ENCODE measurements at places on chromosomes 6 and 20.

GRCh38 chr6:56866917-56867522 lies 87.9 kb upstream of the BEND6 start:
- no peak for DNase-seq

- DNase-seq: no peak
These were observed 421.4 kb upstream of the RUNX2 start for GRCh38 chr6:44906761-44907160.

DNA sequence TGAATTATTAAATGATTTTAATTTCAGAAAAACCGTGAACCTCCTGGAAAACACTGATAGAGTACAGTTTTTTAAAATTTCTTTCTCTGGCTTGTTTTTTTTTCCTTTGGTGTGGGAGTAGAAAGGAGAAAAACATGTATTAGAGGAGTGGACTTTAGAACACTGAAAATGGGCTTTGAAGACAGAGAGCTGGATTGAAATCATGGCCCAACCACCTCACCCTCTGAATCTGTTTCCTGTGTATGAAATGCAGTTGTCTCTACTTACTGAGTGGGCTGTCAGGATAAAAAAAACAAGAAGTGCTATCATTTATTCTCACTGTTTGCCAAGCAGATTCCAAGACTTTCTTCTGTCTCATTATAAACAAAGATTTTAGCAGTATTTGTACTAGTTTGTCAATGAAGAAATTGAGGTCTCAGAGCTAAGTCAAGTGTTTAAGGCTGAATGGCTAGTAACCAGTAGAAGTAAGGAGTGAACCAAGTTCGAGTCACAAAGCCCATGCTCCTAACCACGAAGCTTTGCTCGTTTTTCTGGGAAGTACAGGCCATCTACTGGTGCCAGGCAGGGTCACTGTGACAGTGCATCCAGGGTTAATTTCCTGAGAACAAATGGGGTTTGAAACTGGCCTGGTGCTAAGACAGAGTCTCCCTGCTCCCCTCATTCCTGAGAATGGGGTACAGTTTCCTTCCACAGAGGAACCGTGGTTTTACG lies 256.4 kb downstream of the TMEM242 start:
- peak; percentile 36 for DNase-seq

DNA sequence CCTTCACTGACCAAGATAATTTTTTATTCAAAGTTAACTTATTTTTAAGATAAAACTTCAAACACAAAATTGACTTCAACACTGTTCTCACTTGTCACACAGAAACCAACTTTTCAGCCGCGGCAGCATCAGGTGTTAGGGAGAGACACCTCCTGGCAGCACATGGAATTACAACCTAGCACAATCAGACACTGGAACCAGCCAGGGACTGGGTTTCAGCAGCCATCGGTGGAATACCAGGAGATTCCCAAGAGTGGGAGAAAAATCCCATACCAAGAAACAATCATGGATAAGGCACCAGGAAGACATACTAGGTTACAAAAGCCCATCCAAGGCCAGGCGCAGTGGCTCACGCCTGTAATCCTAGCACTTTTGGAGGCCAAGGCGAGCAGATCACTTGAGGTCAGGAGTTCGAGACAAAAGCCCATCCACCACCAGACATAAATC lies 70.0 kb downstream of the SNX5 start:
- peak; percentile 85 for DNase-seq

DNA sequence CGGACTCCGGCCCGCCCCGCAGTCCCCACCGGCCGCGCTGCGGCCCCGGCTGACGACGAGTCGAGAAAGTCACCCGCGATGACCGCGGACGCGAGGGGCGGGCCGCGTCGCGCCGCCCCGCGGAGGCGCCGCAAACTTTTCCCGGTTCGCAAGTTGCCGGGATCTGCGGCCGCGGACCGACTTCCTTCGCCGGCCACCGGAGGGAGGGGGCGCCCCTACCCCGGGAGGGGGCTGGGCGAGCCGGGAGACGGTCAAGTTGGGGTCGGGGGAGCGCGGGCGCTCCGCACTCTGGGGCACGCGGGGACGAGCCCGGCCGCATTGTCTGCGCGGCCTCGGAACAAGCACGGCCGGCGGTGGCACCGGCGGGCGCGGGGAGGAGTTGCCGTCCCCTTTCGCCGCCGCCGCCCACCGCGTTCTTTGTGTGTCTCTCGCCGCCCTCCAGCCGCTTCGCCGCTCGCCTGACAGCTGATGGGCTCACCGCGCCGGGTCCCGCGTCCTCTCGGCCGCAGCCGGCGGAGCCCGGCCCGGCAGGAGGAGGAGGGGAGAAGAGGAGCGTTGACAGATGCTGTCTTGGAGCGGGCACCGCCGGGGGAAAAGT lies 131.6 kb downstream of the OGFRL1 start:
- peak; percentile 25 for DNase-seq

- DNase-seq: peak; percentile 60
These were observed 568 bp downstream of the PREP start for GRCh38 chr6:105402090-105402938.

- no peak for DNase-seq
These were observed 238.2 kb downstream of the SYNE1 start for GRCh38 chr6:152398993-152399392.

DNA sequence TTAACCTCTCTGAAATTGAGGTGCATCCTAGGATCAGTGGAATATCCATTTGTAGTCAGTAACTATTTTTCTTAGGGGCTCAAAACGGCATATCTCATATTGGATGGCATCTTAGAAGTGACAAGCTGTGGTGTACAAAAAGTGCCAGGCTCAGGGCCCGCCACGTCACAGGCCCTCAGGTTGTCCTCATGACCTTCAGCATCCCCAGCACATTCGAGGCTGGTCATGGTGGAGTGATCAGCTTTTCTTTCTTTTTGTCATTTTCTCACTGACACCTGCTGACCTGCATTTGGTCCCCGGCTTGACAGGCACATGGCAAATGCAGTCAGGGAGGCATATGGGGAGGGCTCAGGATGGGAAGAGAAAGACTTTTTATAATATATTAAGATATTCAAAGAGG lies 7.1 kb upstream of the E2F1 start:
- no peak for DNase-seq

DNA sequence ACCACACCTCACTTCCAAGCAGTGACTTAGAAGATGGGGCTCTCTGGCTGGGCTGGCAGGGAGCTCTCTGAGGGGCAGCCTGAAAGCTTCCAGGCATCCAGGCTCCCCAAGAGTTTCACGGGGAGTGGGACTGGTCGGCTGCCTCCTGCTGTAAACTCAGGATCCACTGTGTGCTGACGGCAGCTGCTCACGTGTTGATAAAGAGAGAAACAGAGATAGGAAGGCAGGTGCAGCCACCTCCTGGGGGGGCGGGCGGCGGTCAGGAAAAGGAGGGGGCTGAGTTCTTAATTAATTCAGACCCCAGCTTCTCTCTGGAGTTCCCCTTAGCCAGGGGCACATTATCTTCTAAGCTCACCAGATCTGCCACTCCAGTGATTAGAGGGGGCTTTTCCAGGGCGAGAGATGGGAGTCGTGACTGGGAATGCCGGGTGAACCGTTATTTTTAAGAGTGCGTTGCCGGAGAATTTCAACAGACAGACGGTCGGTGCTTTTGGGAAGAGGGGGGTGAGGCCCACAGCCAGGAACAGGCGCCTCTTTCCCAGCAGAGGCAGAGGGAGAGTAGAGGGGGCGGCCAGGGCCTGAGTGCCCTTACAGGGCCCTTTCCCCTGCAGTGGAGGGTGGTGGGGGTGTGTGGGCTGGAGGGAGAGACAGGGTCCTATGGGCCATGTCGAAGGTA lies 70.9 kb downstream of the CD40 start:
- no peak for DNase-seq

DNA sequence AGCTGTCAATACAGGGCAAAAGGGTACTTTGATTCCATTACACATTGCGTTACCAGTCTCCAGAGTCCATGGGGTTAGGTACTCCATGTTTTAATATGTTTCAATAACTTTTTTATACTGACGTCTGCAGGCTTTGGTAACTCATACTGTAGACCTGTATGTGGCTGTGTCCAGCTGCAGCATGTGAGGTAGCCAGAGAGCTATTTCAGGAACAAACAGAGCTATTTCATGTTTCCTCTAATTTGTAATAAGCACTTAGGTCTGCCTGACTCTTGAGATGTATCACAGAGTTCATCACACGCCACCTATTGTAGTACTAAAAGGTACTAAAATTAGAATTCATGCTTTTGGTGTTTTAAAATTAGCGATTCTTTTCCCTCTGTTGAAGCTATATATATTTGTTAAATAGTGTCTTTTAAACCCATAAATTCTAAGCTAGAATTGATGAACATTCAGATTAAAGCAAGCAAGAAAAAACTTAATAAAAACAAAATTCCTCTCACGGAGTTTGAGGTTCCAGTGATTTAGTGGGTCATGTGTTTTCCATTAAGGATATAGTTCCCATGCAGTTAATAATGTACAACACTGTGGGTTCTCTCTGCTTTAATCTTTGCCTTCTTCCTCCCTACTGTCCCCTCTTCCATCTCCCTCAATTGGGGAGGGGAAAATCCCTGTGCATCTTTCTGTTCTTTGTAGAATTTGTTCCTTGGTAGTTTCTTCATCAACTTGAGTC lies 37.0 kb downstream of the FOXO3 start:
- DNase-seq: no peak

- DNase-seq: no peak
These were observed 76.5 kb downstream of the QKI start for GRCh38 chr6:163490826-163491577.

GRCh38 chr6:12162213-12162612 lies 127.9 kb upstream of the EDN1 start:
- DNase-seq: no peak

Measured in hematopoietic multipotent progenitor cell treated with erythropoietin and hydrocortisone succinate and interleukin-3 and kit ligand, for 6 days (in vitro differentiated cells).